ENCODE measurements at places on chromosomes 5 and 9.

DNA sequence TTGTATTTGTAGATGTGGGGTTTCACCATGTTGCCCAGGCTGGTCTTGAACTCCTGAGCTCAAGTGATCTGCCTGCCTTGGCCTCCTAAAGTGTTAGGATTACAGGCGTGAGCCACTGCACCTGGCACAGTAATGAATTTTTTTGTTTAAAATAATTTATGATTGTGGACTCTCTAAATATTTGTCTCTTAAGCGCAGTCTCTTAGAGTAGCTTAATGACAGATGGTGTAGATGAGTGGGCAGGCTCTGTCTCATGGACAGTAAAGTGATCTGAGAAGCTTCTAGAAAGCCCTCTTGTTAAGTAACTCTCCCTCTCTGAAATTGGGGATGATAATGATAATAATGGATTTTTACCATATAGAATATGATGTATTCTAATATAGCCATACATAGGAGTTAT is 47.5 kb upstream of the KIAA1958 start:
- no peak for DNase-seq

GRCh38 chr9:23539311-23539710 is 286.7 kb downstream of the ELAVL2 start:
- no peak for DNase-seq

GRCh38 chr5:64615895-64616294 is 74.4 kb upstream of the SHISAL2B start:
- no peak for DNase-seq

GRCh38 chr5:73151766-73152410 is 21.1 kb upstream of the TMEM174 start:
- no peak for DNase-seq

DNA sequence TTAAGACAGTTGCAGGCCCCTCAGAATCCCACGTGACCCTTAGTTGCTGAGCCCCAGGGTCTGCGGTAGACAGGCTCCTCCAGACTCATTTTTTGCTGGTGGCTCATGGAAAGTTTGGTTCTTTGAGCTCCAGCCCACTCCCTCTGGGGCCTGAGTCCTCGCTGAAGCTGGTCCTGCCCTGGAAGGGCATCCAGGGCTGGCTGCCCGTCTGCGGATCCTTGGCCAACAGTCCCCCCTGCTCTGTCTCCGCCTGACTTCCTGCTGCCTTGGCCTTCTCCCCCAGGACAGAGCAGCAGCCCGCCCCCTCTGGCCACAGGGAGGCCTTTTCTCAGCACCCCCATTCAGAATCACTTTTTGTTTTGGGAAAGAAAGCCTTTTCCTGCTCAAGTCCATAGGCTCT is 24.4 kb downstream of the SLC6A7 start:
- DNase-seq = no peak

DNA sequence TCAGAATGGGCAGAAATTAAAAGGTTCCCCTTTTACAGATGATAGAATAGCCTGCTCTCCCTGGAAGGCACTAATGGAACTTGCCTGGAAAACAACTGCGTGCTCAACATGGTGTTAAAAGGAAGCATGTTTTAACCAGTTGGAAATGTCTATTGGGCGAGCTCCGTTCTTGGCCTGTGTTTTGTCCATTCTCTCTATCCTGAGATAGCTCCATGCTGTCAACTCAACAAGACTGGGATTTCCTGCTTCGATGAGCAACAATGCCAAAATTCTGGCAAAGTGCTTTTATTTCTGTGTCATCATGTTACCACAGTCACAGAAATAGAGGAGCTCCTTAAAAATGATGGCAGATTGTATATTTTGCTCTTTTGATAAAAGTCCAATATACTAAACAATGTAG is 198.3 kb downstream of the PLK2 start:
- DNase-seq = no peak

DNA sequence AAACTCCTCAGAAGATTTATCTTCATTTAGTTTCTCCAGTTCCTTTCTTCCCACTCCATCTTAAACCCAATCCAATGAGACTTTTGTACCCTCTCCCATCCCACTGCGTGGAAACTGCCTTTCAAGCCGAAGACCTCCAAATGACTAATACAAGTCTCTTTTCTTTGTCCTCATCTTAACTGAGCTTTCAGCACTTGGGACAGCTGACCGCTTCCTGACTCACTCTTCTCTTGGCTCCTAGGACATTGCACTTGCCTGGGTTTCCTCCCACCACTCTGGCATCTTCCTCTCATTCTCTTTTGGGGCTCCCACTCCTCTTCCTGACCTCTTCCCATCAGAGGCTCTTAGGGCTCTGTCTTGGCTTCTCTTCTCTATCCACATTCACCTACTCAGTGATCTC is 243.7 kb downstream of the HSPA4 start:
- DNase-seq = no peak

- DNase-seq = no peak
Observed at GRCh38 chr5:145975361-145976066, 39.1 kb downstream of the SH3RF2 start.

- no peak for DNase-seq
Observed at GRCh38 chr5:124349931-124350330, 396.5 kb downstream of the ZNF608 start.

DNA sequence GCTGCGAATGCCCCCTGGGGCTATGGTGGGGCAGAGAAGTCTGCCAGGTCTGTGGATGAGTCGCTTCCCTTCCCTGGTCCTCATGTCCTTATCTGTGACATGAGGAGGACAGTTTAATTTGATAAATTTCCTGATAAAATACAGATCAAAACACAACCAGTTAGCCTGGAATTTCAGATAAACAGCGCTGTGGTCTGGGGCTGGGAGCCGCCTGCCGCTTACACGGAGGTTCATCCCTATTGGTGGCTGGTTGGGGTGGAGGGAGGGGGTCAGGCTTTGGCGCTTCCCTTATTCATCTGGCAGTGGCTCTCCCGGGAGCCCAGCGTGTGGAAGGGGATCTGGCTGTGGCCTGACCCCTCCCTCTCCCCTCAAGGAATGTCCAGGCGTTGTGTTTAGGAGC is 17.9 kb downstream of the CRB2 start:
- DNase-seq = no peak

All from CD4-positive, alpha-beta T cell treated with Interferon gamma for 1 hour (primary cell).